H1 (cell line): ENCODE measurements at places on chromosomes 2 and 18. TPM values are rescaled to one million over a fixed set of nuclear protein-coding genes. Genes with fewer than 3 reads are reported as not detected.

The NOP58 gene
- total RNA-seq, result 128 and 133 TPM in 2 replicates

The ACKR3 gene
- 0.73 and 1.4 TPM in 2 replicates for total RNA-seq

The ALLC gene
- not detected in 2 replicates for total RNA-seq

The SERPINB5 gene
- 0.23 TPM in 1 of 2 replicates, not detected in the other for total RNA-seq

The KLHL41 gene
- not detected in 2 replicates for total RNA-seq

The CHRNG gene
- not detected in 2 replicates for total RNA-seq

The GPR45 gene
- not detected in 2 replicates for total RNA-seq

DNA sequence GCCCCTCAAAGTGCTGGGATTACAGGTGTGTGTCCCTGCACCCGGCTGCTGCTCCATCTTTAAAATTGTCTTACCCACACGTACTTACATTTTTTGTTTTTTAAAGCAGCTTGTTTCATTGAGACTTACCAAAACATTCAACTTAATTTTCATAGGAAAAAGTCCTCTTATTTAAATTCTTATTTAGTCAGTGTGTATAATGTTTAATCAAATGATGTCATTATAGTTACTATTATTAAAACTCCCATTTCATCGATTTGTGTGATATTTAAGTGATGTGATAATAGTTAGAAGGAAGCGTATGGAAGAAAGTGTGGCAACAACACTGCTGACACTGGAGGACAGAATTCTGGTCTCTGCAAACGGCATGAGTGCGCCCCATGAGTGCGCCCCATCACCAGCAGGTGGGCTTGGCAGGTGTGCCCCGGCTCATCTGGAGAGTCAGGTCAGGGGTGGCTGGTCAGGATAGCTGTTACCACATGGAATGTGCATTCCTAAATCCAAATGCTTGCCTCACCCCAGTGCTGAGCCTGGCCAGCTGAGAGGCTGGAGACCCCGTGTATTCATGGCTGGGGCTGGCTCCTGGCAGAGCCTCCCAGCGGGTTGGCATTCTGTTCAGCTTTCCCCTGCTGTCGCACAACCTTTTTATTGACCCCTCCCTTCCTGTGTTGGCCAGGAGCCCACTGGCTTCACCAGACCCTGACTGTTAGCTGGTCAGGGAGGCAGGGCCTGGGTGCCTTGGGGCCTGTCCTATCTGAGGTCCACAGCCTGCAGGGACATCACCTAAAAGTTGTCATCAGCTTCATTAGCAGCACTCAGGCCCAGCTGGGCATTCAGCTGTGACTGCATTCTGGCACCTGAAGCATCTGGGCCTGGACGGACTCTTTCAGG is 79.7 kb downstream of the AGAP1 start:
- no peak for DNase-seq

DNA sequence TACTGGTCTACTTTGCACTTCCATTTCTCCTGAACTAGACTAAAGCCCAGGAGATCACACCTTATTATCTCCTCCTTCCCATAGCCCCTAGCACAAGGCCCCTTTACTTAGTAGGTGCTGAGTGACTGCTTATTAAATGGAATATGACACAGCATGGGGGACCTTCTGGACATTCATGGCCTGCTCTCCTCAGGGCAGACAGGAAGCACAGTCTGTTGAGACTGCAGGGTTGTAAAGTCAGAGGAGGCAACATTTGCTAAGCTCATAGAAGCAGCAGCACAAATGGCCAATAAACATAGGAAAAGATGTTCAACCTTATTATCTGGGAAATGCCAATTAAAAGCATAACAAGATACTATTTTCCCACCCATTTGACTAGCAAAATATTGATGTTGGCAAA is 75.3 kb downstream of the DNMT3A start:
- no peak for DNase-seq

DNA sequence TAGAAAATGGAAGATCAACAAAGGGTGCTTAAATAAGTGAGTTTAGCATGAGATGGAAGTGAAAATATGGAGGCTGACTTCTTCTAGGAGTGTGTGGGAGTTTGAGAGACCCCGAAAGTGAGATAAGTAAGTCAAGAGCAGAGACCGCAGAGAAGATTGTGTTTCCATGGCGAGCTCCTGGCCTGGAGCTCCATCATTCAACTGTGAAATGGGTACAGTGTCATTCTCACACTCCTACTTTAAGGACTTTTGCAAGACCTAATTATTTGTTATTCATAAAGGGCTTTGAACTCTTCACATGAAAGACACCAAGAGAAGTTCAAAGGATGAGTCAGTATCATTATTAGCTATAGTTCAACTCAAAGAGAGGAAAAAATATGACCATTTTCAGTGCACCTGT is 134.2 kb upstream of the PIK3C3 start:
- no peak for DNase-seq

DNA sequence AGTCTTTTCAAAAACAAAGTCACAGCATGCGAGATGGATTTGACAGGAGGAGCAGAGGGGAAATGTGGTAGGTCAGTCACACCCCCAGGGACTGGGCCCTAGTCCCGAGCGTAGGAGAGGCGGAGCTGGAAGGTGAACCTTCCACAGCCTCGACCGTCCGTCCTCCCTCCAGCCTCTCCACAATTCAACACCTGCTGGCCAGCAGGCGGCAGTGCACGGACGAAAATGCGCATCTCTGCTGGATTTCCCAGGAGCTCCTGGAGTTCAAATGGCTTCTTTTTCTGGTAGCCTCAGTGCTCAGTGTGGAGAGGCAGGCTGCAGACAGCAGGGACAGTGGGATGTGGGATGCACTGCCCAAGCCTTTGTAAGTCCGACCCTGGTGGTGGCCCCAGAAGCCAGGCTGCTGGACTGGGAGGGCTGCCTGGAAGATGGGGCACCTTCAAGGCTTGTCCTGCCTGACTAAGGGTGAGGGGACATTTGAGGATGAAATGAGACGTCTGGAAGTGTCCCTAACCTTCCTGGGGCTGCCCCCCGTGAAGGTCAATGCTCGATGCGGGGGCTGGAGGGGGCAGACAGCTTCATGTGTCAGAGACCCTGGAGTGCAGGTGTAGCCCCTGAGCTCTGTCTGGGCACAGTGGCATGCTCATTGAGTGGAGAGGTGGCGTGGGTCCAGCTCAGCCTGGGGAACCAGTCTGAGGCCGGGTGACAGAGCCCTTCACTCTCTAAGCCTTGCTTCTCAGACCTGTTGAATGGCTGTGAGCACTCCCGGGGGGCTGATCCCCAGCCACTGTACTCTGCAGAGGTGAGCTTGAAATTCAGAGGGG is 189.5 kb downstream of the TFCP2L1 start:
- no peak for DNase-seq

GRCh38 chr2:127014630-127015029 is 92.3 kb downstream of the BIN1 start:
- DNase-seq, result no peak

DNA sequence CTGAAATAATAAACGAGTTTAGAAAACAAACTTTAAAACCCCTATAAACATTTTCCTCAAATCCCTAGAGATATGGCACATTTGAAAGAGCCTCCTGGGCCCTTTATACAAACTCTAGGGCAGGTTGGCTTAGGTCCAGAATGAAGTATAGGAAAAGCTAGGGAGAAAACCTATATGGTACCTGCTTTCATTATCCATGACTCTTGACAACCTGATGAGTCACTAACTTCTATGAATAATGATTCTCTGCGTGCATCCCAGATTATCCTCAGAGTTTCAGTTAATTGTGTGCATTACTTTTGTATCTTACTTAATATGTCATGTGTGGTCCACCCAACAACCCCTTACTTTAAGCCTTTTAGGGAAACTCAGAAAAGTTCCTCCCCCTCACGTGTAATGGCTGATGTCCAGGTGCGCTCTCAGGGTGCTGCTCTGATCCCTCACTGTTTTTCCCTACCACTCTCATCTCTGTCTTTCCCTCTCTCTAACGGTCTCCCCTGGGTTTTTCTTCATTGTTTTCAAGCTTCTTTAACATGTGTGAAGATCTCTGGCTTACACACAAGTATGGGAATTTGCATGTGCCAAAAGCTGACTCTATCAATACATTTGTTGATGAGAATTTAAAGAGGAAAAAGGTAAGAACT is 78.5 kb downstream of the LRP1B start:
- no peak for DNase-seq

GRCh38 chr2:111247491-111247890 is 126.8 kb downstream of the BCL2L11 start:
- no peak for DNase-seq

DNA sequence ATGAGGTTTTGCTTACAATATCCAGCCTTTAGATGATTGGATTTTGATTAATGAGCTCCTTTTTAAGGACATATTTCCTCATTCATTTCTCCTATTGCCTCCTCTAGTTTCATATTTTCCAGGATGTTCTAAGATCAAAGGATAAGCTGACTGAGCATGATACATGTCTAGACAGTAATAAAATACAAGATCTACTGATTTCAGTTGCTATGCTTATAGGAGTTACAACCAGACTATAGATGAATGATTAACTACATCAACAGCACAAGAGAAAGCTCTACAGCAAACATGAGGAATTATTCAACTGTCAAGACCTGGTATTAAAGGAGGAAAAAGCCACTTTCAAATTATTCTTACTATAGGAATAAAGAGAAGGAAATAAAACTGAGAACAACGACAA is 85.0 kb upstream of the LINC00305 start:
- no peak for DNase-seq

DNA sequence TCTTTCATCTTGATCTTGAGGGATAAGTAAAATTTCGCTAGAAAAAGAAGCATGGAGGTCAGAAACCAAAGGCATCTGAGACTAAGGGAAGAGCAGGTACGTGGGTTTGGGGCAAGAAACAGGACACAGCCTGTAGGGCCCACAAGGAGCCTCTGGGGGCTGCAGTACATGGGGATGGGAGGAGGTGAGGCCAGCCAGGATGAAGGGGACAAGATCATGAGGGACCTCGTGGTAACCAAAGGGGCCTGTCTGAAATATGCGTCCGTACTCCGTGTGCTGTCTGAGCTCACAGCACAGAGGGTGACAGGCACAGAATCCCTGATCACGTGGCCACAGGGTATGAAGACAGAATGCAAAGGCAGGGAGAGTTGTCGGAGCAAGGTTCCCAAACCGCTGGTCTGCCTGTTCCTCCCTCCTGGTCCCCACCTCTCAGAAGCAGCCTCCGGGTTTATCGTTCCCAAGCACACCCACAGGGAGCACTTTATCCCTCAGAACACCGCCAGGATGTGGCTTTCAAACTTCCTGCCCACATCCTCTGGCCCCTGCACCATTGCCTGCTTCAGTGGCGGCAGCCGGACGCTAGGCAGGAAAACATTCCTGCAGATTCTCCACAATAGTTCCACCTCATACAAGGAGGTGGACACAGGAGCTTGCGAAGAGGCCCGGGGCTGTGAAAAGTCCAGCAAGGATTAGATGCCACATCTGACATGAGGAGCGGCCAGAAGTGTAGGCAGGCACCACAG is 12.0 kb downstream of the TMEM163 start:
- no peak for DNase-seq

GRCh38 chr2:207092818-207093217 is 72.9 kb downstream of the KLF7 start:
- DNase-seq, result no peak

- no peak for DNase-seq
These were observed 7.3 kb downstream of the CAPN10 start for GRCh38 chr2:240593703-240594451.

DNA sequence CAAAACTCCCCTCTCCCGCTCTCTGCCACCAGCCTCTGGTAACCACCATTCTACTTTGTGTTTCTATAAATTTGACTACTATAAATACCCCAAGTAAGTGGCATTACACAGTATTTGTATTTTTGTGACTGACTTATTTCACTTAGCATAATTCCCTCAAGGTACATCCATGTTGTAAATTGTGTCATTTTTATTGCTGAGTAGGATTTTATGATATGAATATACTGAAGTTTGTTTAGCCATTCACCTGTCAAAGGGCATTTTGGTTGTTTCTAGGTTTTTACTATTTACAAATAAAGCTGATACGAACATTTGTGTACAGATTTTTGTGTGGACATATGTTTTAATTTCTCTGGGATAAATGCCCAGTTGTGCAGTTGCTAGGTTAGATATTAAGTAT is 174.0 kb upstream of the MMADHC start:
- DNase-seq, result no peak

GRCh38 chr18:68703326-68703725 is 11.6 kb downstream of the TMX3 start:
- no peak for DNase-seq

- DNase-seq, result no peak
These were observed 1563.1 kb downstream of the LRP1B start for GRCh38 chr2:140567734-140568133.

- no peak for DNase-seq
These were observed 2.0 kb upstream of the DGKD start for GRCh38 chr2:233352141-233352842.
